ENCODE measurements at places on chromosomes 16 and 17. TPM values are rescaled to one million over a fixed set of nuclear protein-coding genes. Genes with fewer than 3 reads are reported as not detected.

- no peak for DNase-seq
Observed at GRCh38 chr17:50218071-50218759, 16.8 kb upstream of the COL1A1 start.

GRCh38 chr16:85137323-85138072, 25.2 kb upstream of the CIBAR2 start:
- no peak for DNase-seq

DNA sequence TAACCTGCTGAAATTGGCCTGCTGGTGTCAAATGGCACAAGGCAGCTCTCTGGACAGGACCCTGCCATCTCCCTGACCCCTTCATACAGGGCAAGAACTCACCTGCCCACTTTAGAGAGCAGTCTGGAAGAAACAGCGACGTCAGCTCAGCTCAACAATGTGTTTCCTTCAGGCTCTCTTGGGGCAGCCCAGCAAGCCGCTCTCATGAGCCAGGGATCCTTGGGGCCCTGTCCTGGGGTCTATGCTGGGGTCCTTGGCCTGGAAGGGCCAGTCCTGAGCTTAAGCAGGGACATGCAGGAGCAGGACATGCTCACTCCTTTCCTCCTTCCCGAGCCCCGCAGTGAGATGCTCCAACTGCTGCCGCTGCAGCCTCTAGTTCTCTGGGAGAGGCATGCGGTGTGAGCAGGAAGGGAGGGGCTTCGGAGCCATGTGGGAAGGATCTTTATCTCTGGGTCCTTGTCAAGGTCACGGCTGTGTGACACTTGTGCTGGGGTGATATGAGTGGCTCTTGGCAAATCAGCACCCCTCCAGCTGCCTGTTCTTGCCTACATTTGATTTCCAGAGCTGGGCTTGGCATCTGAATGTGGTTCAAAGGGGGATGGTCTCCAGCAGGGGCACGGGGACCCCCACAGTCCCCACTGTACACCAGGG, 3.4 kb downstream of the C1QTNF1 start:
- DNase-seq, result no peak

DNA sequence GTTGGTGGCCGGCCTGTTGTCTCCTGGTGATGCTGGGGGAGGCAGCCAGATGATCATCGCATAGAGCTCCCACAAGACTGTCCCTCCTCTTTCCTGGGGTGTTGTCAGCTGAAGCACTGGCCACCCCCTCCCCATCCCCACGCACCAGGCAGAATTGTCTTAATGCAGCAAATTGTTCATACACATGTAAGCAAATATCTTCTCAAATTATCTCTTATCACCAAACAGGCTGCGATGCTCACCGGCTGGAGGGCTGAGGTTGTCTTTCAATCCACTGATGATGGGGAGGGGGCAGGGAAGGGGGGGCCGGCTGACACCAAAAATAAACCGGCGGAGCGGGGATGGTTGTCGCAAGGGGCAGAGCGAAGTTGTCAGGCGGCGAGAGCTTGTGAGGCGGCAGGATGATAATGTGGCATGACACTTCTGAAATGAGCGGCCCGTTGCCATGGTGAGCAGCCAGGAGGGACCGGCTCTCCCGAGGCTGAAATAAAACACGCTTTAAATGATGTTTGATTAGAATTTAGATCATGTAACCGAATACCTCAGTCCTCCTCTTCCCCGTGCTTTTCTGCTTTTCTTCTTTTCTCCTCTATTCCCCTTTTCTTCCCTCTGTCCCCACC, 59.8 kb downstream of the MRM1 start:
- DNase-seq, result no peak

DNA sequence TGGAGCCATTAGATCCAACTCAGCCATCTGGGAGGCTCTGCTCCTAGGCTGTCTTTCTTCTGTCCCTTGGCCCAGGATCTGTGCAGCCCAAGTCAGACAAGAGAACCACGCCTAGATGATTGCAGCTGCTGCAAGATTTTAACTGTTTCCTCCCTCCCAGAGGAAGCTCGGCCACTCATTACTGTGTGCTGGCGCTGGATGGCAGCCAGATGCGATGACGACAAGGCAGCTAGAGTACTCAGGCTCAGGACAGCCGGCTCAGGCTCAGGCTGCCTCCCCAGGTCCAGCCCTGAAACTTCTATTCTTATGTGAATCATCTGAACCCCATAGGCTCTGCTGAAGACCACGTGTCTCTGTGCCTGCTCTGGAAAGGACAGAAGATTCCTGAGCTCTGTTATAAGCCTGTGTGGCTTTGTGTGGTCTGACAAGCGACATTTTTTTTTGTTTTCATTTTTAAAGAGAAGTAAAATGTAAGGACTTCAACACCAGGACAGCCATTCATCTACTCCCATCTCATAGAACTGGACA, 32.1 kb upstream of the FBXW10B start:
- DNase-seq, result peak; percentile 54

DNA sequence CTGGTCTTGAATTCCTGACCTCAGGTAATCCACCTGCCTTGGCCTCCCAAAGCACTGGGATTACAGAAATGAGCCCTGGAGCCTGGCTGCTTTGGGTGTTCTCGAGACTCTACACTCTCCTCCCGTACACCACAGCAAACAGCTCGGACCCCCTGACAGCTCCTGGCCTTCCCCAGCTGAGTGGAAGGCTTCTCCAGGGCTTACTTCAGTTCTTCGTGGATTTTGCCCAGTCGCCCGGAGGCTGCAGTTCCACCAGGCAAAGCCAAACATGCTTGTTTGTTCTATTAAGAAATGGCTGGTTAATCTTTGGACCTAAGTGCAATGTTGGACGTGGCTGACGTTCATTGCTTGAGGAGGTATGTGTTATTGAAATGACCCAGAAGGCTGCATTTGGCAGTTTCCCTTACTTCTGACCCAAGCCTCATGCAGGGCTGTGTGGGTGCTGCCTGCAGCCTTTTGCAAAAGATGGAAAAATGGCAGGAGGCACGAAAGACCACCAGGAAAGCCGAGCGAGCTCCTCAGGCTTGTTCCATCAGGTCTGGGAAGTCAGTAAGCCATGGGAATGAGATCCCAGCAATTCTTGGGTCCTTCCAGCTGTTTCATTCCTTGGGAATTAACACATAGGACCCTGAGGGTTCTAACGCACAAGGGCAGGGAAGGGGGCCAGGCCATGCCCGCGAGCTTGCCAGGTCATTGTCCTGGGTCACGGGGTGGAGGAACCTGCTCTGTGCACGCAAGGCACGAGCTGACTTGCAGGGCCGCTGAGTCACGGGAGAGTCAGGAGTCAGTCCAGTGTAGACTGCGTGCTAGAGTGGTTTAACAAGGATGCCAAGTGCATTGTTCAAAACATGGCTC, 23.9 kb upstream of the KLHDC4 start:
- no peak for DNase-seq

GRCh38 chr16:951660-952301, 19.0 kb downstream of the LMF1 start:
- no peak for DNase-seq

GRCh38 chr17:60155815-60156214, 6.0 kb downstream of the CA4 start:
- DNase-seq, result no peak

- no peak for DNase-seq
Observed at GRCh38 chr17:69489313-69489712, 74.8 kb downstream of the MAP2K6 start.

- DNase-seq, result no peak
Observed at GRCh38 chr16:80317599-80318037, 223.2 kb upstream of the DYNLRB2 start.

- no peak for DNase-seq
Observed at GRCh38 chr16:80993307-80993706, 13.4 kb downstream of the CMC2 start.

- no peak for DNase-seq
Observed at GRCh38 chr17:69828087-69828486, 246.9 kb upstream of the KCNJ16 start.

GRCh38 chr16:21083729-21084268, 66.8 kb downstream of the DNAH3 start:
- DNase-seq, result peak; percentile 63

- no peak for DNase-seq
Observed at GRCh38 chr16:50479771-50480170, 68.4 kb upstream of the NKD1 start.

DNA sequence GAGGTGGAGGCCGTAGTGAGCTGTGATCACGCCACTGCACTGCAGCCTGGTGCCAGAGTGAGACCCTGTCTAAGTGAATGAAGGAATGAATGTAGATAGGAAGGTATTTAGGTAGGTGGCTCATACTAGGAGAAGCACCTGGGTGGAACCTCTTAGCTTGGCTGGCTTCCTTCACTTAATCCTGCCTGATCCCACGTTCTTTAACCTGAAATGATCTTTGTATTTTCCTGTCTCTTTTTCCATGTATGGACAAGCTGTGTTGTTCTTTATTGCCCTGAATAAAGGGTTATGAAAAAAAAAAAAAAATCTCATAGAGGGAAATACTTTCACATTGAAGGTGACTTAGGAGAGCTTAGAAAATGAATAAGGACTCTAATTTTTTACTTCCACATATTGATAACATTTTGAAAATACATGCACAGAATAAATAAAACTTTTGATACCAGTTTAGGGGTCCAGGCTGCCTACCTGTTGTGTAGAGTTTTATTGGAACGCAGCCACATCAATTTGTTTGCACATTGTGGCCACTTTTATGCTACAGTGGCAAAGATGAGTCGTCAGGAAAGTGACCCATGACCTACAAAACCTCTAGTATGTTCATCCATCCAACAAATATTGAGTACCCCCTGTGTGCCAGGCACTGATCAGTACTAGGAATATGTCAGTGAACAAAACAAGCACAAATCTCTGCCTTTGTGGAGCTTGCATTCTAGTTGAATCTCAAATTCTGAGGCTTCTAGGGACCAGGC, 44.6 kb downstream of the VPS35L start:
- DNase-seq, result no peak

DNA sequence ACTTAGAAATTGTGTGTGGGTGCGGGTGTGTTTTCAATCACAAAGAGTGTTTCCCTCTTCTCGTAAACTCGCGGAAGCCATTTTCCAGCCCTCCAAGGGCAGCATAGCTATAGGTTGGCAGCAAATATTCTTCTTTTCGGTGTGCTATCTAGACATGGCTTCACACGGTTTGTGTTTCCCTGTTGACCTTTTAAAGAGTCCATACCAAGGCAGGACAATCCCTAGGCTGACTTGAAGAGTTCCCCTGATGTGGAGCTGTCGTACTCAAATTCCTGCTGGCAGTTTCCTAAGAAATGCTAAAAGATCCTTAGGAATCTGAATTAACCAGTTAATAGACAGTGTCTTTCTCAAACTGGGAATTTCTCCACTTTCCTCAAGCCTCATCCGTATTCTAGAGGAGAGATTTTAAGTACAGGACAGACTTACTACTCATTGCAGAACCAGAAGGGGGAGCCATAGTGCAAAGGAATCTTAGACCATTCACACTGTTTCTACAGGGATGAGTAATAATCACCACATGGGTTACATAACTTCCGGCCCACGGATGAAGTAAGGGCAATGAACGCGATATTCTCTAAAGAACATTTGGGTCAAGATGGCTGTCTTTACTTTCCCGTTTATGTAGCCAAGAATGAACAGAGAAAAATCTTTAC, 288.6 kb upstream of the ELAC2 start:
- DNase-seq, result no peak

GRCh38 chr16:11629071-11630030, 38.9 kb upstream of the SNN start:
- no peak for DNase-seq

- no peak for DNase-seq
Observed at GRCh38 chr16:72875291-72876031, 172.5 kb downstream of the ZFHX3 start.

DNA sequence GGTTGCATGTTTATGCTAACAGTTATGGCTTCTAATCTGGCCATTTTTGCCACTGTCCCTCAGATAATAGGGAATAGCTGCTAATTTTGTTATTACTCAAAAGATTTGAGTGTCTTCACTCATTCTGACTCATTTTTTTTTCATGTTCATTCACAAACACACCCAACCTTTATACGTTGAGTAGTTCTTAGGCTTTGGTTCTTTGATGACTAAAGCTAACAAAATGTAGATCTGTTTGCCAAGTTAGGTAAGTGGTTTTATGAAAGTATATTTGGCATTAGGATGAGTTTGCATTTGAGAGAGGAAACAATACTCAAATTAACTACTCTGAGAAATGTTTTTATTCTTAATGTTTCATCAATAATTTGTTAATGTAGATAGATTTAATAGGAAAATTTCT, 3.6 kb downstream of the MAP2K4 start:
- DNase-seq, result no peak

- DNase-seq, result no peak
Observed at GRCh38 chr16:87835882-87836331, 33.4 kb downstream of the SLC7A5 start.

GRCh38 chr16:9090101-9090959, 1.1 kb upstream of the HAPSTR1 start:
- peak; percentile 52 for DNase-seq

- DNase-seq, result no peak
Observed at GRCh38 chr16:68644715-68645493, at the start of gene CDH3. TSS of gene CDH3 (plus strand) at chr16:68645310. CDS start at chr16:68645380, 70 bp downstream.

- DNase-seq, result no peak
Observed at GRCh38 chr16:85256190-85256739, 144.0 kb upstream of the CIBAR2 start.

- DNase-seq, result no peak
Observed at GRCh38 chr16:4320571-4321137, 4.8 kb downstream of the GLIS2 start.

GRCh38 chr17:77247048-77247541, 106.3 kb downstream of the SEC14L1 start:
- peak; percentile 86 for DNase-seq

- no peak for DNase-seq
Observed at GRCh38 chr17:59347975-59348391, 16.5 kb downstream of the YPEL2 start.

DNA sequence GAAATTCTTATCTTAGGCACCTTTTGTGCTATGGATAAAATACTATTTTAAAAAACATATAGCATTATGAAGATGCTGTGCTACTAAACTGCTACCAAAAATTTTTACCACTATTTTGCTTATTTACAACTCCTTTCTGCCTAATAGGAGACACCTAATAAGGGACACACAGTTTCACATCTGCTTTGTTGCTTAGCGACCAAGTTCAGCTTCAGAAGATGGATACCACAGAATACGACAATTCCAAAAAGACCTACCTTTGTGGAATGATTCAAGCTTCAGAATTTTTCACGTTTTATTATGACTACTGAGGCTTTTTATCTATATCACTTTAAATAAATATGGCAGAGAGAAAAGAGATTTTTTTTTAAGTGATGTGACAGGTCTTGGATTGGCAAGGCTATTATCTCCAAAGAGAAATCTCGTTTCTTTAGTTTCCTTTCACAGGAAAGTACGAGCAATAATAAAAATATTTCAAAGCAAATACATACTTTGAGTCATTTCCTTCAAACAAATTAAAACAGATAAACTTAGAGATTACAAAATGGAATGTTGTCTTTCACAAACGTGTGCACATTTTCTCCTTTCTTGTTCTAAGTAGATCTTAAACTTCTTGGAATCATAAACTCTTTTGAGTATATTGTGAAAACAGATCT, 35.4 kb downstream of the SPAG9 start:
- DNase-seq, result no peak

Gene TBC1D3I
- total RNA-seq, result 0.76 TPM

Gene QRICH2
- 1.4 TPM for total RNA-seq

Gene LAT
- total RNA-seq, result 333 TPM

Gene OR1G1
- total RNA-seq, result not detected

Gene SNN
- total RNA-seq, result 6.2 TPM

Gene MFSD6L
- total RNA-seq, result not detected

Gene PIK3R5
- total RNA-seq, result 50.3 TPM

Gene TBC1D3E
- total RNA-seq, result not detected

Gene GUCY2D
- total RNA-seq, result not detected

Gene KRT24
- total RNA-seq, result not detected

Gene NPIPA5
- total RNA-seq, result 19.6 TPM

Gene PERCC1
- total RNA-seq, result not detected
